ENCODE measurements at places on chromosomes 6 and 20. TPM values are rescaled to one million over a fixed set of nuclear protein-coding genes. Genes with fewer than 3 reads are reported as not detected.

The REM1 gene
- total RNA-seq, result 0.68 TPM

The CCR6 gene
- not detected for total RNA-seq

The CFB gene
- 1.9 TPM for total RNA-seq

The MMP24 gene
- 22.6 TPM for total RNA-seq

The RIPOR3 gene
- total RNA-seq, result not detected

The TMEM244 gene
- total RNA-seq, result not detected

The CRISP3 gene
- not detected for total RNA-seq

The FLRT3 gene
- 2.2 TPM for total RNA-seq

The TPBG gene
- 36.5 TPM for total RNA-seq

The LINC00237 gene
- total RNA-seq, result not detected

Data from A549 treated with Mapracorat at 1 μM for 4 hours (cell line).